ENCODE measurements at places on chromosomes 5 and 9.
A peak's percentile ranks its signal among the peaks of the same experiment; 100 is the strongest.

DNA sequence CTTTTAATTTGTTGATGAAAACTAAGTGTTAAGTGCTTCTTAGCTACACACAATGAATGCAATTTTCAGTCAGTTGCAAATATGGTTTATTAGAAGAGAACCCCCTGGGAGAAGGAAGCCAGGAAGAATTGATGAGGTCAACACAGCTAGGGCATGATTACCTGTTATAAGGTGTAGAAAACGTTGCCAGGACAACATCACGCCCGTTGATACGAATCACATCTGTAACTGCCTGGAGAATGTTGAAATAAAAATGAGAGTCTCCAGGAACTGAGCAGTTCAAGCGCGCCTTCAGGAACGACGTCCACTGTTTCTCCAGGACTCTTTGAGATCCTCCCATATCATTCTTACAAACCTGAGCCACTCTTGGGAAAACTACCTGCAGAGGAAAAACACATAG, 88.0 kb downstream of the SEMA6A start:
- DNase-seq: no peak

GRCh38 chr5:149254506-149254905, 17.2 kb upstream of the AFAP1L1 start:
- DNase-seq: peak; percentile 29

DNA sequence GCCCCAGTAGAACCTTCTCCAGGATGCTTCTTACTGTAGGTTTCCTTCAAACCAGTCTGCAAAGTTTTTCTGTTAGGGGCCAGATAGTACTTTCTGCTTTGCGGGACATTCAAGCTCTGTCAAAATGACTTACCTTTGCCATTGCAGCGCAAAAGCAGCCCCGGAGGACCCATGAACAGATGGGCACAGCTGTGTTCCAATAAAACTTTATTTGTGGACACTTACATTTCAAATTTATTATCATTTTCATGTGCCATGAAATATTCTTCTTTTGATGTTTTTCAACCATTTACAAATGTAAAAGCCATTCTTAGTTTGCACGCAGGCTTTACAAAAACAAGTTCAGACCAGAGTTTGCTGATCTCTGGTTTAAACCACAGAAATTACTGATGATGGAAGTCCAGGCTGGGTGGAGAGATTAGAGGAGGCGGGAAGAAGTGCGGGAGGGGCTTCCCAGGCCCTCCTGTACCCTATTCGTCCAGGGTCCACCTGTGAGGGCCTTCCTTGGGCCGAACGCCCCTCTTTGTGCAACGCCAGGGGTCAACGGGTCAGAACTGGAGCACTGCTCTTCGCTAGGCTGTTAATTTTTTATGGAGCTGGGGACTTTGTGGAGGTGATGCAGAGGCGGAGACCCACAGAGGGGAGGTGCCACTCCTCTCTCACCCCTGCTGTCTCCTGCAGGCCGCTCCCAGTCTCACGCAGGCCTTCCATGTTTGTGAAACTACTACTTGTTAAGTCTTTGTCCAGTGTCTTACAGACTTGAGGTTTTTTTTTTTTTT, 7.6 kb upstream of the ASS1 start:
- no peak for DNase-seq

- peak; percentile 28 for DNase-seq
Observed at GRCh38 chr5:41447650-41448510, 62.5 kb downstream of the PLCXD3 start.

DNA sequence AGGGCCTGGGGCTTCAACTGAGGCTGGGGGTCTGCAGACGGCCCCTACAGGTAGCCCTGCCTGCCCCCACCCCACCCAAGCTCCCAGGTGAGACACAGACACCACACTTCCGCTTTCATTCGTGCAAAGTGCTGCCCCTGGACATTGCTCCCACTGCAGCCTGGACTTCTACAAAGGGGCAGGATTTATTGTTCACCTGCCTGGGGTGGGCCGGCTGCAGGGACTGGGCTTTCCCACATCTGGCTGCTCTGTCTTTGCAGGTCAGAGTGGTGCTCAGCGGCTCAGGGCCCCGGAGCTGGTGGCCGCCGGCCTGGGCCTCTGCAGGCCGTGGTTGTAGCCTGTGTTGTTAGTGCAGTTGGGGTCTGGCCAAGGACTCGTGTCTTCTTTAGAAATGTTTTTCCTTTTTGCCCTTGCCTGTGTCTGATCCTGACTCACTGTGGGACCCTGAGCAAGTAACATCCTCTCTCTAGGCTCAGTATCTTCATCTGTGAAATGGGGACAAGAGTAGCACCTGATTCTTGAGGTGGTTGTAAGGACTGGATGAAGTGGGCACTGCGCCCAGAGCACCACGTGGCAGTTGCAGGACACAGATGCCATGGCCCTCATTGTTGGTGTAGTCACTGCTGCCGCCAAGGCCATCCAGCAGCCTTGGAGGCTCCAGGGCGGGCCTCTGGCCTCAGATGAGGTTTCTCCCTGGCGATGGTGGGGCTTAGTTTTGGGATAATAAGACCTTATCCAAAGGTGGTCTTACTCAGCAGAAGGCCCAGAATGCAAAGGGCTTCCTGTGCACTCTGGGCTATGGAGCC, 143.9 kb downstream of the CACNA1B start:
- DNase-seq: no peak

DNA sequence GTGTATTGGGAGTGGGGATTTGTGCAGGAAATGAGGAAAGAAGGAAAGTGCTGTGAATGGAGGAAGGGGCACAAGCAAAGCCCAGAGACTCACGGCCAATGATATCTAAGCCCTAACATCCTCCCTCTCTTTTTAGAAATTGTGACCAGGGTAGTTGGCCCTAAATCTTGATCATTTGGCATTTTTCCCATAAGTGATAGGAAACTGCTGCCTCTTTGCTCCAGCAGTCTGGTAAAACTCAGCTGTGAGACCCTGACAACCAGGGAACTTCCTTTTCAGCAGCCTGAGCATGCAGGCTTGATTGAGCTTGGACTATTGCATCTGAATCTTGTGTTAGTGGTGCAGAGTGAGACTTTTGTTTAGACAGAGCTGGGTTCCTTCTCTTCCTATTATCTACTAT, 9.6 kb upstream of the ADRB2 start:
- no peak for DNase-seq

- DNase-seq: peak; percentile 8
Observed at GRCh38 chr9:1939926-1940368, 75.2 kb upstream of the SMARCA2 start.

DNA sequence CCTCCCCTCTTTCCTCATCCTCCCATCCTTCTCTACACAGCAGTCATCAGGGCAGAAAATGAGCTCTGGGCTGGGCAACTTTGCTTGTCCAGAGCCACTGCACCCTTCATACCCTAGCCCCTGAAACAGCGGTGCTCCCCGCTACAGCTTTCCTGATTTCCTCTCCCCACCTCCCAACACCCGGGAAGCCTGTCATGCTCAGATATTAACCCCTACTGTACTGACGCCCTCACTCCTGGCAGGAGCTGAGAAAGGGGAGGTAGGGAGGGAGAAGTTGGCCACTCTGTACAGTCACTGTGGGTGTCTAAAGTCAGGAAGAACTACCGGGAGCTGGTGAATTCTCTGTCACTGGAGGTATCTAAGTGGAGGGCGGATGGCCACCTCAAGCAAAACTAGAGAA, 782 bp downstream of the CAMK2A start:
- no peak for DNase-seq

GRCh38 chr9:135023088-135023785, 64.2 kb upstream of the OLFM1 start:
- DNase-seq: no peak

DNA sequence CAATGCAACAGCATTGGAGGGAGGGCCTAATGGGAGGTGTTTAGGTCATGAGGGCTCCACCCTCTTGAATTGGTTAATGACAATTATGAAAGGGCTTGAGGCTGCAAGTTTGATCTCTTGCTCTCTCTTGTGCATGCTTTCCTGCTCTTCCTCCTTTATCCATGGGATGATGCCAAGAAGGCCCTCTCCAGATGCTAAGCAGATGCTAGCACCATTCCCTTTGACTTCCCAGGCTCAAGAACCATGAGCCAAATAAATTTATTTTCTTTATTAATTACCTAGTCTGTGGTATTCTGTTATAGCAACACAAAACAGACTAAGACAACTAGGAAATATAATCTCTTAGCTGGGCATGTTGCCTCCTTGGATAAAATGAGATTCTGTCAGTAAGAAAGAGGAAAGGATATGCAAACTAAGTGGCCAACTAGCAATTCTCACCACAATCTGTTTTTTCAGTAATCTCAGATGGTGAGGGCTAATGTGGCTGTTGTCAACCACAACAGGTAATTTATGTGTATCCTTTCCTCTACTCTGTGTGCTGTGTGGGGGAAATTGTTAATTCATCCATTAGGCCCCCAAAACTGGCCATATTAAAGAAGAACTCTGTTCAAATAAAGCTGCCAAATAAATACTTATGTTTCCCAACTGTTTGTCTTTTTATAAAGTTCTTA, 269.1 kb upstream of the CD180 start:
- no peak for DNase-seq

GRCh38 chr9:115264313-115264712, 146.4 kb upstream of the TNC start:
- peak; percentile 68 for DNase-seq

- DNase-seq: no peak
Observed at GRCh38 chr9:22392523-22392922, 54.1 kb upstream of the DMRTA1 start.

DNA sequence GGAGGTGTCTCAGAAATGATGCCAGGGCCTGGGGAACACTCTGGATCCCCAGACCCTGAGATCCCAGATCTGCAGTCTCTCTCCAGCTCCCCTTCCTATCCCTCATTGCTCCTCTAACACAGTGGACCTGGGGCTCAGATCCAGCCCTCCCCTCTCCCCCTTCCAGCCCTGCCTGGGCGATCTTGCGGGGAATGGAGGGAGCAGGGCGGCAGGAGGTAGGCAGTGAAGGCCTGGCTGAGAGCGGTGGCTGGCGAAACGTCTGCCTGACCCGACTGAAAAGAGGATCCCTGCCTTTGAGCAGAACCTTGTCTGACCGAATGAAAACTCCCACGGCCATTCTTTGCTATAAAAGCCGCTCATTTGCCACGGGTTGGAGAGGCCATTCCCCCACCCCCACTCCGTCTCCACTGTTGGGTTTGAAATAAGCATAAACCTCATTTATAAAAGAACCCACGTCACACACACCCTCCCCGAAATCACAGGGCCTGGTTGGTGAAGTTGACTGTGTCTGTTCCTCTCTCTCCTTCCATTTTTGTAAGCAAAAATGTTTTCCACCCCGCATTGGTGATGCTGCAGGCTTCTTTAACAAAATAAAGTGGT, 8.8 kb downstream of the MSX2 start:
- no peak for DNase-seq

GRCh38 chr5:116084287-116084691, 536 bp upstream of the COMMD10 start:
- peak; percentile 30 for DNase-seq

DNA sequence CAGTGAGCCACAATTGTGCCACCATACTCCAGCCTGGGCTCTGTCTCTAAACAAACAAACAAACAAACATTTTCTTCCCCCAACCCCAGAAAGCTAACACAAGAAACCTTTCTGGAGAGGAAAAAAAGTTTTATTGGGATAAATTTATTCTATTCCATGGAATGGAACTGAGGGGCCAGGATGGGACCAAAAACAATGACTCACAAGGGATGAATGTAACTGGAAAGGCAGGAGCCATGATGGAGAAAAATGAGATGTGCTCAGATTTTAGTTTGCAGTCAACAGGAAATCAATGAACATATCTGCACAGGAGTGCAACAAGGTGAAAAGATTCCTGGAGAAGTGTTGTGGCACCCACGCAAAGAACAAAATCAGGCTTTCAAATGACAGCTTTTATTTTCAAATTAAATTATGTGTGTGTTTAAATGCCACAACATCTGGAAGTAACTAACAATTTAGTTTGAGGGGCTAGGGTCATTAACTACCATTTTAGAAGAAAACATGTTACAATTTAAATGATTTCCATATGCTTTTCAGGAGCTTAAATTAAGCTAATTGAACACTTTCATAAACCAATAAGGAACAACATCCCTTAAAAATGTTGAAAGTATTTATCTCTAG, 208.6 kb downstream of the TSSK1B start:
- DNase-seq: no peak

DNA sequence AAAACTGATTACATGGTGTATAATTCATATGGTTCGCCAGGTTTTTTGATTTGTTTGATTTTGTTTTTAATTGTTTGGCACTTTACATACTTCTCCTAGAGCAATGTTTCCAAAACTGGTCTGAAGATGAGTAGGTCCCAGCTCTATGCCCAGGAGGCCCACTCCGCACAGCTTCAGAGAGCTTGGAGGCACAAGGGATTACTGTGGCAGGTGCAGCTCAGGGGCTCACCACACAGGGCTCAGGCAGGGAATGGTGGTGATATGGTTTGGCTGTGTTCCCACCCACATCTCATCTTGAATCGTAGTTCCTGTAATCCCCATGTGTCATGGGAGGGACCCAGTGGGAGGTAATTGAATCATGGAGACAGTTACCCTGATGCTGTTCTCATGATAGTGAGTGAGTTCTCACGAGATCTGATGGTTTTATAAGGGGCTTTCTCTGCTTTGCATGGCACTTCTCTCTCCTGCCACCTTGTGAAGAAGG, 296.6 kb downstream of the MED10 start:
- DNase-seq: no peak

DNA sequence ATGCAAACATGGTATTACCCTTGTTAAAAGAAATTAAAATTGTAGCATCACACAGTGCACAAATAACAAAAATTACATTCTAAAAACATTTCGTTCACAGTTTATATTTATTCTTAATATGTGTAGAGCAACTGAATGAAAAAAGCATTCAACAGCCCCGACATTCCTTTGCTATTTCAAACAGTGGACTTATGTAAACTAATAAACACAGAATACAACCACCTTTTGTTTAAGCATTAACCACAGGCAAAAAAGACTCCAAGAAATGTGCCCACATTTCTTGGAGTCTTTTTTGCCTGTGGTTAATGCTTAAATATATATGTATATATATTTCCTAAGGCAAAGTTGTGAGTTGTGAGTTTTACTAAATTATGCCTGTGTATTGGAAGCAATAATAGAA, 532.5 kb upstream of the DAP start:
- DNase-seq: no peak

DNA sequence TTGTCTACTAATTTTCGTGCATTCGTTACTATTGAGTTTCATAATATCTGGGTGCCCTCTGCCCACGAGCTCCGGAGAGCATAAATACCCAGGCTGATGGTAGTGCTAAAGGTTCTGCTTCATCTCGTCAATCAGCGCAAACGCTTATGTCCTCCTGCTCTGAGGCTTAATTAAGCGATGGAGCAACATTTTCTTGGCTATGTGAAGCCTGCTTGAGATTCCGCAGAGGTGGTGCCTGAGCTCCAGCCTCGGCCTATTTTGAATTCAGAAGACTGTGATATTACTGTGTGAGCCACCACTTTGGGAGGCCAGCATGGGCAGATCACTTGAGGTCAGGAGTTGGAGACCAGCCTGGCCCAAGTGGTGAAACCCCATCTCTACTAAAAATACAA, 44.8 kb downstream of the ANXA2R start:
- peak; percentile 59 for DNase-seq
